Right renal cortex interstitium (tissue), 3 donors: ENCODE measurements at places on chromosomes 7 and 10. TPM values are rescaled to one million over a fixed set of nuclear protein-coding genes. Genes with fewer than 3 reads are reported as not detected.

GRCh38 chr10:72083790-72084459 lies 4.4 kb downstream of the SPOCK2 start:
- no peak for DNase-seq

- DNase-seq: peak; percentile 35
These were observed 473 bp downstream of the ADCK2 start for GRCh38 chr7:140673063-140673773.

- DNase-seq: no peak
These were observed 177.8 kb downstream of the NEURL1 start for GRCh38 chr10:103671126-103671895.

DNA sequence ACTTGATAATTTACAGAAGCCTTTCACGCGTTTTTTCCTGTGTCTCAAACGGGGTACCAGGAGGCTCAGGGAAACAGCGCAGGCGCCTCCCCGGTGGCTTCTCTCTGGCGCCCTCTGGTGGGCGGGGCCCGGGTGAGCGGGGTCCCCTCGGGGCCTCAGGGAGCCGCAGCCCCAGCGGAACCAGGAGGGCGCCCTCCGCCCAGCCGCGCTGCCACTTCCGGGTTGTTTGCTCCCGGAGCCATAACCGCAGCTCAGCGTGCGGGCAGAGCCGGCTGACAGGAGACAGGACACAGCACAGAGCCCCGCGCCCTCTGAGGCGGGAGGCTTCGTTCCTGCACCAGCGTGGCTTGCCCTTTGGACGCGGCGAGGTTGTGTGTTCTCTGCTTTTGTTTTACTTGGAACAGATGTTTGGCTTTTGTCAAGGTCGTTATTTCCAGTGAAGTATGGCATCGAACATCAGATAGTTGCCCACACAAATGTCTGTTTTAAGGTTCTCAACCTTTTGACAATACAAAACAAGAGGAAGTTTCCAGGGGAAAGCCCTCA lies 6.9 kb upstream of the CYP2E1 start:
- no peak for DNase-seq

The RBP3 gene
- 0.15 TPM for polyA plus RNA-seq

DNA sequence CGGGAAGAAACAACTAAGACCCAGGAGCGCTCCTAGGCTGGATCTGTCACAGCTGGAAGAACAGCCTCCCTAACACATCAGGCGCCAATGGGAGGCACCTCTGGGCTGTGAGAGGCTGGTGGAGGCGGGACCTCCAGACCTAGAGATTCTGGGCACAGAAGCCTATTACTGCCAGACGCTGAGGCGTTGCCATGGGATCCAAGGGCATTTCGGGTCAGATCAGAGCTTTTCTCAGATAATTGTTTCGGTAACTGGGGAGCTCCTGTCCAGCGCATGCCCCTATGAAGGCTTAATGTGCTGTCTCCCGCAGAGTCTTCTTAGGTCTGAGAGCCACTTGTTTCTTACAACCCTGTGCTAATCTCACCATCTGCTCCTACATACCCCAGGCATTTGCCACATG lies 339.2 kb downstream of the ZNF716 start:
- DNase-seq: no peak
